ENCODE measurements at places on chromosomes 4 and X. TPM values are rescaled to one million over a fixed set of nuclear protein-coding genes. Genes with fewer than 3 reads are reported as not detected.

The PNMA6A gene
- 13.7 TPM for polyA plus RNA-seq

The RBM46 gene
- not detected for polyA plus RNA-seq

The RPA4 gene
- polyA plus RNA-seq, result not detected

The UGT2B11 gene
- polyA plus RNA-seq, result 5.0 TPM

The ADGRL3 gene
- 24.0 TPM for polyA plus RNA-seq

The GABRB1 gene
- 0.36 TPM for polyA plus RNA-seq

The TBX22 gene
- 3.6 TPM for polyA plus RNA-seq

DNA sequence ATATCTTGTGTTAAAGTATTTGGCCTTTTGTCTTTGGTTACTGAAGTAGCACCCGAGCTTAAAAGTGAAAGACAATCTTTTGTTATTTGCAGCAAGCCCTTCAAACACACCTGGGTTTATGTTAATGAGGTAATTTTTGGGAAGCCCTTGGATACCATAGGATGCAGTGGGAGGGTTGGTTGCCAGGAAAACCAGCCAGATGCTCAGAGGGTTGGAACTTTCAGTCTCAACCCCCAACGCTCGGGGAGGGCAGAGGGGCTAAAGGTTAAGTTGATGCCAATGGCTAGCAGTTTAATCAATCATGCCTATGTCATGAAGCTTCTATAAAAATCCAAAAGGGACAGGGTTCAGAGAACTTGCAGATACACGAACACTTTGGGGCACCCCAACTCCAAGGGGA is 17.2 kb upstream of the GPR173 start:
- no peak for DNase-seq

GRCh38 chrX:39873117-39873516 is 224.6 kb downstream of the BCOR start:
- DNase-seq, result no peak

- no peak for DNase-seq
These were observed 19.2 kb downstream of the ZFYVE28 start for GRCh38 chr4:2399216-2399615.

DNA sequence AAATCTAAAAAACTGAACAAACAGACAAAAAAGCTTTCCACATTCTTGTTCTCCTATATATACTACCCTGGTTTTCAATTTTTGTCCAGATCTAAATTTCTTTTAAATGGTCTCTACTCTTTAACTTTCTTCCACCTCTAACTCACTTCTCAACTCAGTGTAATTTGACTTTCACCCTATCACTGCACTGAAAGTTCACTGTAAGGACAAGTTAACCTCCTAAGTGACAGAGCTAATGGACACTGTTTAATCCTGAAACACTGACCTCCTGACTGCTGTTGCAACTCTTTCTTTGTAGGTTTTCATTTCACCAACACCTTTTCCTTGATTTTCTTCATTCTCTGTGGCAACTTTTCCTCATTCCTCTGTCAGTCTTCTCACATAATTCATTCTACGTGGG is 50.0 kb downstream of the ATOH1 start:
- DNase-seq, result no peak

DNA sequence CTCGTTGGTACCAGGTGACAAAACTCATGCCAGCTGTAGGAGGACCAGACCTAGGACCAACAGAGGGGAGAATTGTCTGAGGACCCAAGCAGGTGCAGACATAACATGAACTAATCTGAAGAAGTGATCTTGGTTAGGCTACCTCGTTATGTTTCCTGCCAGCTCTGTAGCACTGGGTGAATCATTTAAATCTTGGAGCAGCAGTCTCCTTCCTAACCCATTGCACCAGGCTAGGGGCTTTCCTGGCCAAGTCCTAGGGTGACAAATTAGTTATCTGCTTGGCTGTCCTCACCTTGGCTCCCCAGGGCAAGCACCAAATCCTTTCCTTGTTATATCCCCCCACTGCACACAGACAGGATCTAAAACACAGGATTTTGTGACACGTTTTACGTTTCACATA is 87.8 kb downstream of the WWC2 start:
- no peak for DNase-seq

GRCh38 chrX:112868586-112868985 is 28.0 kb upstream of the AMOT start:
- DNase-seq, result no peak

- no peak for DNase-seq
These were observed 10.9 kb upstream of the PPP2R3B start for GRCh38 chrX:397575-397974.

DNA sequence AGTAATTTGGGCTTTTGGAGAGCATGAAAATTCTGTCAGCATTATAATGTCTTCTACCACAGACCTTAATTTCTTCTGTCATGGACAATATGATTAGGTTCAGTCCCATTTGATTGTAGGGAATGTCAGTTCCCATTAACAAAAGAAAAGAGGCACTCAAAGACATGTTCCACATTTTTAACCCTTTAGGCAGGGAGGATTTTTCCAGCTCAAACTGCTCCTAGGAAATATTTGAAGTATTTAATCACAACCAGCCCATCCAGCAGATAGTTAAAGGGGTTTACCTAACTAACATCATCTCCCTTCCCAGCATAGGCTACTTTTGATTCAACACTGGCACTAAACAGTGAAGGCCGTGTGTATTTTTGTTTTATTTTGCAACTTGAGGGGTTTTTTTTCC is 256.0 kb downstream of the DHX15 start:
- no peak for DNase-seq
